Vagina (tissue), 2 donors: ENCODE measurements at places on chromosomes 12 and 14. TPM values are rescaled to one million over a fixed set of nuclear protein-coding genes. Genes with fewer than 3 reads are reported as not detected.

Gene HOXC4
- 1.2 TPM for total RNA-seq

Gene HNF1A
- not detected for total RNA-seq

Gene ANKS1B
- 11.5 TPM for total RNA-seq

Gene SELPLG
- total RNA-seq: 14.2 TPM

Gene SLC6A12
- total RNA-seq: not detected

Gene ITGB7
- total RNA-seq: 3.7 TPM

Gene TCL1A
- total RNA-seq: not detected

GRCh38 chr12:80199931-80200330, 100.6 kb downstream of the OTOGL start:
- DNase-seq: no peak

DNA sequence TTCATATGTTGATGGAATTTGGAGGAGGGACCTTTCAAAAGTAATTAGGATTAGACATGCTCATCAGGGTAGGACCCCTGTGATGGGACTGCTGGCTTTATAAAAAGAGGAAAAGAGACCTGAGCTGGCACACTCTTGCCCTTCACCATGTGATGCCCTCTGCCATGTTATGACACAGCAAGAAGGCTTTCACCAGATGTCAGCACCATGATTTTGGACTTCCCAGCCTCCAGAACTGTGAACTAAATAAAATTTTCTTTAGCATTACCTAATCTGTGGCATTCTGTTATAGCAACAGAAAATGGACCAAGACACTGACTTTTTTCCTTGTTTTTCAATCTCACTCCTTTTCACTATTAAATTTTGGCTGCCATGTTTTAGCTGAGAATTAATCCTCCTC, 105.0 kb upstream of the TMPO start:
- DNase-seq: no peak

DNA sequence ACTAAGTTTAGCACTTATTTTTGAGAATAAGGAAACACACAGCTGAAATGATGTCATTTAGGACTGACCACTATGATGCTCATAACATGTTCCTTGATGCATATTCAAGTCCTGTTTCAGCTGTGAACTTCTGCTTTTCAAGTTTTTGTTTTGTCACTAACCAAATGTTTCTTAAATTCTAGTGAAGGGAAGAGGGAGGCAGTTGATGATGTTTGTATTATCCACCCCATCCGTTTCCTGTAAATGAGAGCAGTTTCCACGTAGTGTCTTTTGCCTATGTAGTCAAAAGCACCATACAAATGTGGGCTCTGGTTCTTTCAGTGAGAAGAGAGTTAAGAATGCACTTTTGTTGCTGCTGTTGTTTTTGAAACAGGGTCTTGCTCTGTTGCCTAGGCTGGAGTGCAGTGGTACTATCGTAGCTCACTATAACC, 491.8 kb downstream of the PCNX1 start:
- DNase-seq: no peak

DNA sequence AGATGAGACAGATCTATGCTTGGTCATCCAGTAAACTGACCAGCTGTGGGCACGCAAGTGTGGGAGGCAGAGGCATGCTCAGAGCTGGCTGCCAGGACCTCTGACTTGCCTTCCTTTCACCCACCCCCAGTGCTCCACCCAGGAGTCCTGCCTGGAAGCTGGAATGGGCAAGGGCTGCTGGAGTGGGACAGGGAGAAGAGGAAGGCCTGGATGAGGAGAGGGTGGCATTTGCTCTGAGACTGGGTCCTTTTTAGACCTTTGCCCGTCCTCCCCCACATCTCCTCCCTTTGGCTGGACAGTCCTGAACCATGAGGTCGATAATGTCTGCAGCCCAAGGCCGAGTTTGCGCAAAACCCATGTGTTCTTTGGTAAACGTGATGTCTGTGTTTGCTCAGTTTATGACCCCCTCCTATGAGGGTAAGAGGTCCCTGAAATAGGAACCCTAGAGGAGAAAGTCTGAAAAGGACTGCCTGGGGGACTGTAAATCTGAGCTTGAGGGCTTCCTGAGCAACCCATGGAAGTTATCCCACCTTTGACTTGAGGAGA, 3.8 kb upstream of the INHBE start:
- DNase-seq: no peak

- no peak for DNase-seq
Observed at GRCh38 chr14:59869381-59870255, 958 bp downstream of the RTN1 start.

GRCh38 chr14:100816950-100817901, 8.7 kb upstream of the MEG3 start:
- no peak for DNase-seq

DNA sequence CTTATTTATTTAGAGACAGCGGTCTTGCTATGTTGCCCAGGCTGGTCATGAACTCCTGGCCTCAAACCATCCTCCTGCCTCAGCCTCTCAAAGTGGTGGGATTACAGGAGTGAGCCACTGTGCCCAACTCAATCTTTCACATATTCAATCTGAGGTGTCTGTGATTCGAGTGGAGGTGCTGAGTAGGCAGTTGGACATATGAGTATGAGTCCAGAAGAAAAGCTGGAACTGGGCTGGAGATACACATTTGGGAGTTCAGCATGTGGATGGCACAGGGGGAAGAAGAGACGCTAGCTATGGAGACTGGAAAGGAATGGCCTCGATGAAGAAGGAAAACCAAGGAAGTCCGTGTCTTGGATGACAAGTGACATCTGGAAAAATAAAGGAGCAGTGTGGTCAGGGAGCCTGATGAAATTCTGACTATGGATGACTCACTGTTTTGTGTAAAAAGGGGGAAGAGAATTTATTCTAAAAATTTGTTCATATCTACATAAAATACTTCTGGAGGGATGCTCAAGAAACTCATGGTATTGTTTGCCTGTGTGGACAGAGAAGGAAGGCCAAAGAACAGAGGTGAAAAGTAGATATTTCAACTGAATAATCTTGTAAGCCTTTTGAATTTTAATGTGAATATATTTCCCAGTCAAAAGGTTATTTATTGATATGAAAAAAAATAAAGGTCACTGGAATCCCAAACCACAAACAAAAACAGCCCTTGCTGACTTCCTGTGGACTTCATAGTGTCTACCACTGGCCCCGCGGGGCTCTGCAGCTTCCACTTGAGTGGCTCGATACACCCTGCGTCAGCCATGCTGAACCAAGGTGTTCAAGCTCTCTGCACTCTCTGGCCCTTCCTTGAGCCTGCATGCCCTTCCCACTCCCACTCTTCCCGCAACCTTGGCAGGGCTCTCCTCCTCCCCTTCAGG, 8.9 kb upstream of the LTA4H start:
- DNase-seq: no peak

DNA sequence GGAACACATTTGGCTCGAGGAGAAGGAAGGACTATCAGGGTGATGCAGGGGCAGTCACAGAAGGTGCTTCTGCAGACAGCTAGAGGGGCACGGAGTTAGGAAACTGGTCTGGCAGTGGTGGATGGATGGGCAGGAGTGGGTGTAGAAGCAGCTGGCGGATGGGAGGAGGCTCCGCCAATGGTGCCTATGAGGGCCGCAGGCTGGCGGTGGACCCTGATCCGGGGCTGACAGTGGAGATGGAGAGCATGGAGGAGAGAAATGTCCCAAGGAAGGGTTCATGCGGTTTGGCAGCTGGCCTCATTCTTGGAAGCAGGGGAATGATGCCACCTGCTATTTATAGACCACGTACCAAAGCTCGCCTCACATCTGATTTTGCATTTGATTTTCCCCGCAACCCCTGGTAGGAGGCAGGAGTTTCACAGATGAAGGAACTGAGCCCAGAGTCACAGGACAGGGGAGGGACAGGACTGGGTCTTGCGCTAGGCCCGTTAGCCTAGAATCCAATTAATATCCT, 237.1 kb downstream of the FOXN3 start:
- no peak for DNase-seq

- no peak for DNase-seq
Observed at GRCh38 chr12:11622876-11623281, 26.6 kb upstream of the ETV6 start.

DNA sequence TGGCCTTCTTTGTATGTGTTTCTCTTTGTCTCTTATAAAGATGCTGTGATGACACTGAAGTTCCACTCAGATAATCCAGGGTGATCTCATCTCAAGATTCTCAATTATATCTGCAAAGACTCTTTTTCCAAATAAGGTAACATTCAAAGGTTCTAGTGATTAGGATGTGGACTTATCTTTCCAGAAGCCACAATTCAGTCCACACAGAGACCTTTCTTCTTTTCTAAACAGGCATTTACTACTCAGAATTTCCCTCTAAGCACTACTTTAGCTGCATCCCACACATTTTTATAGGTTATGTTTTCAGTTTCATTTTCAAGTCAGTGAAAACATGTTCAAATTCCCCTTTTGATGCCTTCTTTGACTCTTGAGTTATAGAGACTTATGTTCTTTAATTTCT, 9.0 kb upstream of the NKX2-1 start:
- DNase-seq: no peak

GRCh38 chr12:31406345-31406744, 80.4 kb upstream of the SINHCAF start:
- no peak for DNase-seq

DNA sequence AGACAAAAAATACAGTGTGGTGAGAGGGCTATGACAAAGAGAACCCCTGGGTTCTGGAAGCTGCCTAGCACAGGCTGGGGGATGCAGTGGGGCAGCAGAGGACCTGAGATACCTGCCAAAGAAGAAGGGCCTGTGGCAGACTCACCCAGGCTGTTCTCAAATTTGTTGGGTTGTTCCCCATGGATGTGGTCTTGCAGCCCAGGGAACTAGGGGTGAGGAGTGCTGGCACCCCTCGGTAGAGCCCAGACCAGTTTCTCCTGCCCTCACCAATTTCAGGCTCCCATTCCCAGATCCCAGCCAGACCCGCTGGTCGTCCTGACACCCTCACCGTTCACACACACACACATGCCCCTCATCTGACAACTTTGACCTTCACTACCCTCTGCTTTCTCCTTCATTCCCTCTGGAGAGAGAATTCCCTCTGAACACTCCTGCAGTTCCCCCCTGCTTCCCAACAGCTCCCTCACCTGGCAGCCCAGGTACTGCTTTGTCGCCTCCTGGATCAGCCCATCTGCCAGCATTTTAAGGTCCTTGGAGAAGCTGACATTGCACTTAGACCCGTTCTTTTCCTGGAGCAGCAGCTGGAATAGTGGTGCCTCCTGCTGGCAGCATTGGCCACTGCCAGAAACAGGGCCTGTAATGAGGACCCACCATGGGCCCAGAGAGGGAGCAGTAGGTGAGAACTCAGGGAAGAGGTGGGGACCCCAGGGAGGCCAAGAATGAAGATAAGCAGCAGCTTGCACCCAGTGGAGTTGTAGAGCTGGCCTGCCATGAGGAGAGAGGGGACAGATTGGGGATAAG, 5.9 kb upstream of the GDF11 start:
- no peak for DNase-seq

GRCh38 chr14:87567618-87568295, 425.2 kb downstream of the GALC start:
- no peak for DNase-seq

DNA sequence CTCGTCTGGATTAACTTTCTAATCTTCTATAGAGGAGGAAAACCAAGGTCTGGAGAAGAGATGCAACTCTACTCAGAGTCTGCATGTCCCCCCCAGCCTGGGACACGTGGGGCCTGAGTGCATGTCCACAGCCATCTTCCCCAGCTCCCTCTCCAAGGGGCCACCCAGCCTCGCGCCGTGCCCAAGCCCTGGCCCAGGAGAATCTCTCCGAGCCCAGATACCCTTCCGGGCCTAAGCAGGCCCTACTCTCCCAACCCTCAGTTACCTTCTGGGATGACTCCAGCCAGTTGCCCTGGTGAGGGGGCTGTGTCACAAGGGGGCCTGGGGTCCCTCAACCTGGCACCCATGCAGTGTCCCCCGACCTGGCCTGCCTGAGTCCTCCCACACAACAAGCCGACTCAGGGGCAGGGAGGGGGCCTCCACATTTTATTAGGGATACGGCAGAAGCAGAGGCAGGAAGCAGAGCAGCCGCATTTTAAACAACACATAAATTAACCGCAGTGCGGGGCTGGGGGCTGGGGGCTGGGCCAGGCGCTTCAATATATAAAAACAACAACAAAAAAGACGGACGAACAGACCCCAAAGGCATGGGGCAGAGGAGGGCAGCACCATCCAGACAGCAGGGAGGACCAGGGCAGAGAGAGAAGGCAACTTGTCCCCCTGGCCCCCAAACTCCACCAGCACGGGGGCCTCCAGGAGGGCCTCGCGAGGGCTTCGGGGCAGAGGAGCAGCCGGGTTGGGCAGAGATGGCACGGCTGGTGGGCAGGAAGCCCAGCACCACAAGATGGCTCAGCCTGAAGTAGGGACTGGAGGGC, 37.3 kb downstream of the NCKAP5L start:
- no peak for DNase-seq

DNA sequence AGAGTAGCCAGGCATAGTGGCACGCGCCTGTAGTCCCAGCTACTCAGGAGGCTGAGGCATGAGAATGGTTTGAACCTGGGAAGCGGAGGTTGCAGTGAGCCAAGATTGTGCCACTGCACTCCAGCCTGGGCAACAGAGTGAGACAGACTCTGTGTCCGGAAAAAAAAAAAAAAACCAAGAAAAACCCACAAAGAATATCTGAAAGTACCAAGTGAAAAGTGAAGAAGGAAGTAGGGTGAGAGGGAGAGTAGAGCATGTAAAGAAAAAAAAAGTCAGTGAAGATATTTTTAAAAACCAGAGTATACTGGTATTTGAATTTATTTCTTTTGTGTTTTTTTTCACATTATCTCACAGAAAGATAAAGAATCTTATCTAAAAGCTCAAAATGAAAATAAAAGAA, 43.3 kb upstream of the ISM2 start:
- no peak for DNase-seq

DNA sequence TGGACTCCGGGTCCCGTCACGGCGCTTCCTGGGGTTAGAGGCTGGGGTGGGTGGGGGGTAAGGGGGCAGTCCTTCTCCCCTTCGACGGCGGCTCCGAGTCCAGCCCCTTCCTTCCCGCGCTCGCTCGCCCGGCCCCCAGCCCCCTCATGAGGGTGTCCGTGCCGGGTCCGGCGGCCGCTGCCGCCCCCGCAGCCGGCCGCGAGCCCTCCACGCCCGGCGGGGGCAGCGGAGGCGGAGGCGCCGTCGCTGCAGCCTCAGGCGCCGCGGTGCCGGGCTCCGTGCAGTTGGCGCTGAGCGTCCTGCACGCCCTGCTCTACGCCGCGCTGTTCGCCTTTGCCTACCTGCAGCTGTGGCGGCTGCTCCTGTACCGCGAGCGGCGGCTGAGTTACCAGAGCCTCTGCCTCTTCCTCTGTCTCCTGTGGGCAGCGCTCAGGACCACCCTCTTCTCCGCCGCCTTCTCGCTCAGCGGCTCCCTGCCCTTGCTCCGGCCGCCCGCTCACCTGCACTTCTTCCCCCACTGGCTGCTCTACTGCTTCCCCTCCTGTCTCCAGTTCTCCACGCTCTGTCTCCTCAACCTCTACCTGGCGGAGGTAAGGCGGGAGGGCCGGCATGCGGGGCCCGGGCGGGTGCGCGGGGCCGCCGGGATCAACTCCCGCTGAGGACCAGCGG, 500 bp downstream of the GPR137C start:
- no peak for DNase-seq

GRCh38 chr12:13097491-13098011, 5.9 kb downstream of the GSG1 start:
- no peak for DNase-seq

- no peak for DNase-seq
Observed at GRCh38 chr12:25771041-25771440, 187.4 kb upstream of the RASSF8 start.

- no peak for DNase-seq
Observed at GRCh38 chr12:42255866-42256261, 17.8 kb upstream of the YAF2 start.
